ENCODE measurements at places on chromosomes 3 and 15.

- no peak for DNase-seq
Measured at GRCh38 chr15:43911235-43911781, 84.5 kb downstream of the WDR76 start.

DNA sequence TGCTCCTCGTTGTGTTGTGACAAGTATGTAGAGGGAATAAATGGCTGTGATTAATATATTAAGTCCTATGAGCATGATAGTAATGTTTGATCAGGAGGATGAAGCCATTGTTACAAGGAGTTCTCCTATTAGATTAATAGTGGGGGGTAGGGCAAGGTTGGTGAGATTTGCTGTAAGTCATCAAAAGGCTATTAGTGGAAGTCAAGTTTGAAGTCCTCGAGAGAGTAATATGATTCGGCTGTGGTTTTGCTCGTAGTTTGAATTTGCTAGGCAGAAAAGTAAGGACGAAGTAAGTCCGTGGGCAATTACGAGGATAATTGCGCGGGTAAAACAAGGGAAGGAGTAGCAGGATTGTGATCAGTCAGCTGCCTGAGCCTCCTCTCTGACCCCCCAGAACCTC lies 26.0 kb upstream of the BUB1B start:
- DNase-seq: no peak

- no peak for DNase-seq
Measured at GRCh38 chr3:146732325-146732724, 127.2 kb upstream of the PLSCR5 start.

GRCh38 chr3:53350652-53351051 lies 3.3 kb upstream of the DCP1A start:
- DNase-seq: peak; percentile 76

- DNase-seq: peak; percentile 54
Measured at GRCh38 chr3:170038434-170039110, 777 bp downstream of the GPR160 start.

- peak; percentile 7 for DNase-seq
Measured at GRCh38 chr3:131543714-131544113, 40.9 kb upstream of the MRPL3 start.

- no peak for DNase-seq
Measured at GRCh38 chr3:67423722-67424121, 230.7 kb downstream of the SUCLG2 start.

GRCh38 chr15:67833710-67834511 lies 5.9 kb downstream of the RNU6-1 start:
- DNase-seq: peak; percentile 71

GRCh38 chr15:81291916-81292522 lies 31.9 kb downstream of the STARD5 start:
- DNase-seq: no peak

GRCh38 chr3:193773266-193774220 lies 180.5 kb downstream of the OPA1 start:
- DNase-seq: no peak

DNA sequence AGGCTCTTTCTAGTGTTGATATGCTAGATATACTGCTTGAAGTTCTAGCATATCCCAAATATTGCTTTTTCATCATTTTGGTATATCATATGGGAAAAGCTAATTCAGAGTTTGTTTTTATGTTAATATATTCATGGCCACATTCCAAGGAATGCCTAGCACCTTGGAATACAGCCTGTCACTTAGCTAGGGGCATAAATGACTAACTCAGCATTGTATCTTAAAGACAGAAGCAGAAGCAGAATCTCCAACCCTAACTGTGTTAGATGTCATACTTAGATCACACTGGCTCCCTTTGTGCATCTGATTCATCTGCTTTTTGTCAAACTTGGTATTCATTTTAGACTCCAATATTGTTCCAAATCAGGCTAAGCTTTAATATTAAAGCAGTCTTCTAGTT lies 130.8 kb upstream of the TSPAN3 start:
- no peak for DNase-seq

- no peak for DNase-seq
Measured at GRCh38 chr3:73215281-73215680, 153.8 kb downstream of the EBLN2 start.

DNA sequence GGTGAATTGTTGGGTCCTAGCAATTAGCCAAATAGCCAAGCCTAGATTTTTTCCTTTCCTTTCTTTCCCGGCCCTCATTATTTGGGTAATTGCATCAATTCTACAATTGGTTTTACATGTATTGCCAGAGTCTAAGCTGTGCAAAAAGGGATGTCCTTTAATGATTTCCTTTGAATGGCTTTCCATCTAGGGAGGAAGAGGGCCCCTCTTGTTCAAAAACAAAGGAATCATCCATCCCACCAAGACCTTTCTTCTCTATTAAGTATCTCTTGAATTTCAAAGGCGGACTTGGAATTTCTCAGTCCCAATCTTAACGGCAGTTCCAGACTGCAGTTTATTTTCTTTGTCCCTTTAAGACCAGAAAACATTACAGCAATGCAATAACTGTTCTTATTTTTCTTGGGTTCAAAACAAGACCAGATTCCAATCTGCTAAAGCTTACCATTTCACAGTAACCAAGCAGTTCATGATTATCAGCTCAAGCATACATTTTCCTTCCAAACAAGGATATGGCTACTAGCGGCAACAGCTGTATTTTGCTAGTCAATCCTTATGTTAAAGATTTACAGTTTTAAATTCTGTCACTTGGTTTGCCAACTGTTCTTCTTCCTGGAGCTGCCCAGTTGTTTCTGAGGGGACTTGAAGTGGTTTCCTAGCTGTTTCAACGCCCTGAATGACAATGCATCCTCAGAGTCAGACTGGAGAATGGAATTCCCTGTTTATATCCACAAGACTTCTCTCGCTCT lies 91.4 kb upstream of the LRIG1 start:
- DNase-seq: no peak

DNA sequence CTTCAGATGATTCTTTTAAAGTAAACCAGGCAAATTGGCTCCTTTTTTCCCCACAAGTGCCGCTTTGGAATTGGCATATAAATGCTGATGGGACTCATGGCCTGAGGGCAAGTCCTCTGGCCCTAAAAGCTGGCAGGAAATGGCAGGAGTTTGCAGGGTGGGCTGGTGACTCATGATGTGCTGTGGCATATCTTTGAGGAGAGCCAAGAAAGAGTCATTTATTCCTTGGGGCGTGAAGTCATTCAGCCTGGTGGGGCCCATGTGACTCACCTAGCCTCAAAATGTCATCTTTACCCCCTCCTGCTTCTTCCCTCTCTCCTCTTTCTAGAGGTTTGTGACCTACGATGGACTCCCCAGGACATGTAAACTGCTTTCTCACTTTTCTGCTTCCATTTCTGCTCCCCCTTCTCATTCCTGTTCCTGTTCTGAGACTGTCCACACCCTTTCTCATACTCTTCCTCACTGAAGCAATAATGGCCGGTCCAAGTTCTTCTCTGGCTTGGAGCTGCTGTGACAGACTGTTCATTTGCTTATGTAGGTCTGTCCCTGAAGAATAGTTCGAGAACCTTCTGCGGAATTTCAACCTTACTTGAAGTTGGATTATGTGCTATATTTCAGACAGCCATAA lies 326.1 kb downstream of the SATB1 start:
- no peak for DNase-seq

- no peak for DNase-seq
Measured at GRCh38 chr3:66312039-66312438, 91.2 kb downstream of the SLC25A26 start.

GRCh38 chr15:23912191-23912590 lies 225.1 kb upstream of the NDN start:
- peak; percentile 27 for DNase-seq

GRCh38 chr3:46897031-46897430 lies 19.5 kb downstream of the PTH1R start:
- no peak for DNase-seq

DNA sequence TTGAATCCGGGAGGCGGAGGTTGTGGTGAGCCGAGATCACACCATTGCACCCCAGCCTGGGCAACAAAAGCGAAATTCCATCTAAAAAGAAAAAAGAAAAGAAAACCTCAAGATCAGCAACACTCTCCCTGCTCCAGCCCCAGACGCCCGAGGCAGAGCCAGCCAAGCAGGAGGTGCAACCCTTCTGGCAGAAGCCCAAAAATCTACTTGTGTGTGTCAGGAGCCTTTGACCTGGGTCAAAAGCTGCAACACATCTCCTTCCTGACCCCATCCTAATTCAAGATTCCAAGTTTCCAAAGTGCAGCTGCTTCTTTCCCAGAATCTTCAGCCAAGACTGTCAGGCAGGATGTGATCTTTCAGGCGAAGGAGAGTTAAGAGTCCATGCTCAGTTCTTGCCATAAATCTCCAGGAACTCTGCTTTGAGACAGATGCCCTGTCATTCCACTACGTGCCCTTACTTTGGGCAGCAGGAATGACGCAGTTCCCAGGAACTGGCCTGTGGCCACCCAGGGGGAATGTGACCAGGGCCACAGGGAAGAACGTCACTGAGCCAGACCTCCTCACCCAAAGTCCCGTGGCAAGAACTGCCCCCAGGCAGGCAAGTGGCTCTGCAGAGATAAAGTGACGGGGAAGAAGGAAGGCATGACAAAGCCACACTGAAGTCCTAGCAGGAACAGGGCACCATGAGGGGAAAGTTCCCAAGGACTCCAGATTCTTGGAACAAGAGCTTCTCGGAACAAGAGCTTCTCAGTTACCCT lies 39.4 kb downstream of the SH3BP5 start:
- DNase-seq: no peak

DNA sequence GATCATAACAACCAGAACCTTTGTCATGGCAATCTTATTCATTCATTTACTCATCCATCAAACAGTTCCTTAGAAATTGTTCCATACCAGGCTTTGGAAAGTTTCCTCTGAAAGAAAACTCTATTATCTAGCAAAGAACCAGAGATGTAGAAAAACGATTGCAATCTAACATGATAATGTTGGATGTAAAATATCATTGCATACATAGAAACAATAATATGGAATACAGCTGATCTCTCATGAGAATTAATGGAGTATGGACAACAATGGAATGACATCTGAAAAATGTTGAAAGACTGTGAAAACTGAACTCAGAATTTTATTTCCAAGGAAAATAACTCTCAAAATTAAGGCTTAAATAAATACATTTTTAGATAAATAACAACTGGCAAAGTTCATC lies 665.4 kb downstream of the NLGN1 start:
- DNase-seq: no peak

All from NCI-H524 (cell line).